ENCODE measurements at places on chromosomes 1 and 21.
A peak's percentile ranks its signal among the peaks of the same experiment; 100 is the strongest.

- no peak for DNase-seq
Measured at GRCh38 chr1:37776946-37777516, 12.1 kb upstream of the EPHA10 start.

DNA sequence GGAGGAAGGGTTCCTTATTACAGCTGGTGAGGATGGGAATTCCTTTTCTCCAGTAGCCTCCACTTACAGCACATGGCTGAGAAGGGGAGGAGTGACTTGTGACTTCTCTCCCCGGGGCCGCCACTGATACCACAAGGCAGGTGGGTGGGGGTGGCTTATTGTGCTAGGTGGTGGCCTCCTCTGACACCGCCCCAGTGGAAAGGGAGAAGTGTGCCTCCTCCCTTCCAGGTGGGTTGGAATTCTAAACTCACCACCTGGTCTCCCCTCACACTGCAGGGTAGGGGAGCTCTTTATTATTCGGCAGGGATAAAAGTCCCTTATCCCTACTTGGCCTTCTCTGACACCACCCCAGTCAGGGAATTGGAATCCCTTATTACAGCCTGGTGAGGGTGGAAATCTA lies 89.5 kb downstream of the CCDC30 start:
- DNase-seq: no peak

DNA sequence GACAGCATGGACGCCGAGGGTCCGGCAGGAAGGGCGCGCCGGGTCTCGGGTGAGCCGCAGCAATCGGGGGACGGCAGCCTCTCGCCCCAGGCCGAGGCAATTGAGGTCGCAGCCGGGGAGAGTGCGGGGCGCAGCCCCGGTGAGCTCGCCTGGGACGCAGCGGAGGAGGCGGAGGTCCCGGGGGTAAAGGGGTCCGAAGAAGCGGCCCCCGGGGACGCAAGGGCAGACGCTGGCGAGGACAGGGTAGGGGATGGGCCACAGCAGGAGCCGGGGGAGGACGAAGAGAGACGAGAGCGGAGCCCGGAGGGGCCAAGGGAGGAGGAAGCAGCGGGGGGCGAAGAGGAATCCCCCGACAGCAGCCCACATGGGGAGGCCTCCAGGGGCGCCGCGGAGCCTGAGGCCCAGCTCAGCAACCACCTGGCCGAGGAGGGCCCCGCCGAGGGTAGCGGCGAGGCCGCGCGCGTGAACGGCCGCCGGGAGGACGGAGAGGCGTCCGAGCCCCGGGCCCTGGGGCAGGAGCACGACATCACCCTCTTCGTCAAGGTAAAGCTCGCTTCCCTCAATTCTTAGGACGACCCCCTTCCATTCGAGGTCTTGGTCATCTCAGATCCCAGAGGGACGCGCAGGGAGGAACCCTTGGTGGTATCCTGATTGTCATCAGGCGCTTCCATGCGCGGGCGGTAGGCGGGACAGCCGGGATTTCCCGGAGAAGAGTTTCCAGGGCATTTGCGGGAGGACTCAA lies 1.6 kb downstream of the CLIC6 start:
- DNase-seq: no peak

DNA sequence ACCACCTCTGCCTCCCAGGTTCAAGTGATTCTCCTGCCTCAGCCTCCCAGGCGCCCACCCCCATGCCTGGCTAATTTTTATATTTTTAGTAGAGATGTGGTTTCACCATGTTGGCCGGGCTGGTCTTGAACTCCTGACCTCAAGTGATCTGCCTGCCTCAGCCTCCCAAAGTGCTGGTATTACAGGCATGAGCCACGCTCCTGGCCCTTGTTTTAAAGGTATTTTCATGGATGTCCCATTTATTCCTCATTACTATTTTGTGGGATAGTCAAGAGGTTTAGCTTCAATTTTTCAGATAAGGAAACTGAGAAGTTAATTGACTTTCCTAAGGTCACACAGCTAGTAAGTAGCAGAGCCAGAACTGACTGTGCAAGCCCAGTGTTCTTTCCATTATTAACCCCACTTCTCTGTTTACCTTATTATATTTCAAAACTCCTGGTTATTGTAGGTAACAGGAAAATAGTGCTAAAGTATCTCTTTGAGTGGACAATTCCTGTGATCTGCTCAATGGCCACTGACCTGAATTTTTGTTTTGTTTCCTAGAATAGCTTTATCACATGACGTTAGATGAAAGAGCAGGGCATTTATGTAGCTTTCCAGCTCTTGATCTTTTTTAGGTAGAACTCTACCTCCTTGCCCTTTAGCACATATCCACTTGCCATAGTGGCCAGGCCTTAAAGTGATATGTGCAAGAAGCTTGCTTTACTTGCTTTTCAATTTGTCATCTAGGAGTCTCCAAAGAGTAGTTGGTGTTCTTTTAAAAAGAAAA lies 13.6 kb downstream of the ZYG11B start:
- no peak for DNase-seq

- DNase-seq: no peak
Measured at GRCh38 chr1:24795236-24795635, 50.0 kb downstream of the CLIC4 start.

DNA sequence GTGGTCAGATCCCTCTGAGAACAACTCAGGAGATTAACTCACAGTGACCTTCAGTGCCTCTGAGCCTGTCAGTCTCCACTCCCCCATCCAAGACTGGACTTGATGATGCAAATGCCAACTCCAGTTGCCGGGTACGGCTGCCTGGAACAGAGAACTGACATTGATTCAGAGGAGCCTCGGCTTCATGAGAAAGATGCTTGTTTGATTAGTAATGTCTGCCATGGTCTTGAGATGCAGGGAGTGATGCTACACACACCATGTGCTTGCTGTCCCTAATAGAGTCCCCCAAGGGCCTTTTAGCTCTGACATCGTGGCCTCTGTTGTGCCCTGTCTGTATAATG lies 51.8 kb upstream of the LRP8 start:
- DNase-seq: no peak

- no peak for DNase-seq
Measured at GRCh38 chr1:226772446-226773139, 33.5 kb upstream of the ITPKB start.

DNA sequence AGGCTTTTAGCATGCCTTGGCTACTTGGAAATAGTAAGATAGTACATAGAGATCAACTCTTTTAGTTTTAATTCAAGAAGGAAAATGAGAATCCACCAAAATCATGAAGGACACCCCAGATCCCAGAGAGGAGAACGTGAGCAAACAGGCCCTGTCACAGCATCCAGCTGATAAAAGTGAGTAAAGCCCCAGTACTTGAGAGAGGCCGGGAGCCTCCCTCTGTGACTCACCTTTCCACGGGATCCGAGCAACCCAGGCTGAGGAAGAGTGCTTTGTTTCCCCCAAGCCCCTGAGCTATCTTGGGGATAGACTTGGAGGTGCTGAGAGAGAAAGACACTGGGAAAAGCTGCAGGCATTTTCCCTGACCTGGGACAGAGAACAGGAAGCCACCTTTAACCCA lies 238.6 kb downstream of the DUSP10 start:
- no peak for DNase-seq

GRCh38 chr1:183106746-183107145 lies 79.3 kb upstream of the LAMC2 start:
- DNase-seq: no peak

DNA sequence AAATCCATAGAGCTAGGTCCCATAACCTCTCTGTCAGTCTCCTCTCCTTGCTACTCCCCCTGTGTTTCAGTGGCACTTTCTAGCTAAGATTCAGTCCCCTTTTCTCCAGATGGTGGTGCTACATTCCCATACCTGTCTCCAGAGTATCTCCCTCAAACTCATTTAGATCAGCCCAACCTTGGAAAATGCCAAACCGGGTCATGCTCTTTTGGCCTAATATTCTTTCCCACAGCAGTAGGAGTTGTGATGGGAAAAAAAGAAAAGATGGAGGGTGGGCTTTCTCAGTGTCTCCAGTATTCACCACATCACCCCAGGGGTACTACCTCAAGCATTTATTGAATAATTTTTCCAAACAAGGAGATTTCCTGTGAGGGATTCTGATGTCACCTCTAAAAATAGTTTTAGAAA lies 3.2 kb upstream of the RXFP4 start:
- peak; percentile 66 for DNase-seq

GRCh38 chr1:921011-921837 lies 2.5 kb upstream of the SAMD11 start:
- DNase-seq: peak; percentile 22

- no peak for DNase-seq
Measured at GRCh38 chr1:162616848-162617247, 15.4 kb upstream of the DDR2 start.

GRCh38 chr1:107817206-107817605 lies 147.8 kb downstream of the VAV3 start:
- no peak for DNase-seq

DNA sequence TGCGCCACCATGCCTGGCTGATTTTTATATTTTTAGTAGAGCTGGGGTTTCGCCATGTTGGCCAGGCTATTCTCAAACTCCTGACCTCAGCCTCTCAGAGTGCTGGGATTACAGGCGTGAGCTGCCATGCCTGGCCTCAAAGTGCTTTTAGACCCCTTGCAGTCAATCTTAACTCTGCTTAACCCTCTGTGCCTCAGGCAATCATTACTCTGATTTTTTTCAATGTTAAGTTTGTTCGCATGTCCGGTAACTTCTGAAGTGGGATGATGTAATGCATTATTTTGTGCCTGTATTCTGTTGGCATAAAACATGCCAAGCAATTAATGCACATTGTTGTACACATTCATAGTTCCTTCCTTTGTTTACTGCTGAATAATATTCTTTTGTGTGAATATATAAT lies 18.6 kb downstream of the SMG7 start:
- DNase-seq: no peak

DNA sequence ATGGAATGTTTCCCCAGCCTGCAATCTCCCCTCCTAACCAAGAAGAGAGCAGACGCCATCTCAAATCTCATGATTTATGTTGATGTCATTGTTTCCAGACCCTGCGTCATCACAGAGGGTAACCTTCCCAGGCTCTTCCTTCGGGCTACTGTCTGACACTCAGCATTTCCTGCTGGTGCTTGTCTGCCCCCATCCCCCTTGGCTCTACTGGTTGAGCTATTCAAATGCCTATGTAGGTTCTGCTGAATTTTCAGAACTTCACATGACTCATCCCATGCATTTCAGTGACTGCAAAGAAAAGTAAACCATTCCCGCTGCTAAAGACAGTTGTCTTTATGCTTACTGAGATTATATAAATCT lies 24.8 kb upstream of the ITPKB start:
- DNase-seq: no peak

GRCh38 chr1:21337010-21337437 lies 46.8 kb upstream of the ECE1 start:
- no peak for DNase-seq

- no peak for DNase-seq
Measured at GRCh38 chr1:21816602-21817302, 4.7 kb downstream of the LDLRAD2 start.

DNA sequence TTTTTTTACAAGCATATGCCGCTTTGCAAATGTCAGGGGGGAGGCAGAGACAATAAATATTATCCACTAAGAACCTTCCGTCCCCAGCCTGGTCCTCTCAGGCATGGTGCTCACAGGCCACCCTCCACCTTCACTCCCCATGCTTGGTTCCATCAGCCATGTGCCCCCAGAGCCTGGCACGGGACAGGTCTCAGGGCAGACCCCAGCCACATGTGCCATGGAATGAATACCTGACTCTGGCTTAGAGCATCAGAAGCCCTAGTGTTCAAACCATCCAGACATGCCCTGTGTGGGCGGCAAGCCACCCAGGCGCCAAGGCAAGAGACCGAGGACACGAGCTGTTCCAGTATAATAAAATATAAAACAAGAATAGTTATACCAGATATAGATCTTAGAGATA lies 5.4 kb downstream of the LSS start:
- no peak for DNase-seq

- no peak for DNase-seq
Measured at GRCh38 chr21:32413015-32413504, 554 bp downstream of the EVA1C start.

DNA sequence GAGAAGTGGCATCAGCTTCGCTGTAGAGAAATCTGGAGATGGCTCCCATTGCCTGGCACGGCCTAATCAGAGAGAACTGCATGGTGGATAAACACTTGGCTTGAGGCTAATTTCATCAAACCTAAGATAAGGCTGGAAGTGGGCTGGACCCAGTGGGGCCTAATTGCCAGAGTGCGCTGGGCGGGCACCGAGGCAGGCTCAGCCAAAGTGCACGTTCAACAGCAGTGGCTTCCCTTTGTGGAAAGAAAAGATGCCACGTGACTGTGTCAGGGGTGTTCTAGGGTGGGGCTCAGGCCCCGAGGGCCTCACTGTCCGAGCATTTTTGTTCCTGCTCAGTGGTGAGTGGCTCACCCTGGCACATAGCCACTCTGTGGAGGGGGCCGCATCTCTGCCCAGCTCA lies 5.8 kb downstream of the PLCH2 start:
- no peak for DNase-seq
